ENCODE measurements at places on chromosomes 3 and 15. TPM values are rescaled to one million over a fixed set of nuclear protein-coding genes. Genes with fewer than 3 reads are reported as not detected.

Gene CCDC80
- 68.3 TPM for polyA plus RNA-seq

Gene PLIN1
- 1.4 TPM for polyA plus RNA-seq

Gene SATB1
- polyA plus RNA-seq = 37.2 TPM

Gene CHRFAM7A
- polyA plus RNA-seq = 3.0 TPM

Gene AMIGO3
- 2.2 TPM for polyA plus RNA-seq

Gene TCAIM
- 46.7 TPM for polyA plus RNA-seq

Gene CNTN4
- 36.4 TPM for polyA plus RNA-seq

Gene AKAP13
- 90.0 TPM for polyA plus RNA-seq

Gene NEK10
- polyA plus RNA-seq = 1.6 TPM

Gene CNTN3
- 7.1 TPM for polyA plus RNA-seq

Gene ANKRD34C
- 0.08 TPM for polyA plus RNA-seq

Gene GATA2
- 38.3 TPM for polyA plus RNA-seq

Gene TRAT1
- 0.18 TPM for polyA plus RNA-seq

Gene DISP2
- 0.42 TPM for polyA plus RNA-seq

All from renal cortex interstitium (tissue), 15 donors.